ENCODE measurements at places on chromosomes 7 and 10.
A peak's percentile ranks its signal among the peaks of the same experiment; 100 is the strongest.

- DNase-seq = peak; percentile 3
Measured at GRCh38 chr10:132909491-132910071, 32.8 kb downstream of the CFAP46 start.

- DNase-seq = no peak
Measured at GRCh38 chr7:90982228-90982627, 282.0 kb upstream of the FZD1 start.

GRCh38 chr10:47440207-47440606 is 43.7 kb downstream of the ANXA8 start:
- DNase-seq = no peak

GRCh38 chr10:91799612-91799975 is 1.4 kb downstream of the TNKS2 start:
- no peak for DNase-seq

DNA sequence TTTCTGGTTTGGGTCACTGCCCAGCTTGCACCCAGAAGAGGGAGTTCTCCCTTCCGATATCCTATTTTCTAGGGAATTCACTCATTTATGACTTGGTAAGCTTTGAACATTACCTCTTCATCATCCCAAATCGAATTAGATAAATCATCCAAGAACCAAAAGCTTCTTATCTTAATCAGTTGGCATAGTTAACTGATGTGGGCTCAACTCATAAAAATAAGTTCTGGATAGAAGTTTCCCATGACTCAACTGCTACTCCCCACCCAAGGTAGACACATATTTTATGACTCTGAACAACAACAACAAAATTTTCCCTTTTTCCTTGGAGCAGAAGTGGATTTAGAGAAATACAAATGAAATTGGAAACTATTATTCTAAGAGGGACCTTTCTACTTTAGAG is 102.9 kb upstream of the CCDC6 start:
- no peak for DNase-seq

DNA sequence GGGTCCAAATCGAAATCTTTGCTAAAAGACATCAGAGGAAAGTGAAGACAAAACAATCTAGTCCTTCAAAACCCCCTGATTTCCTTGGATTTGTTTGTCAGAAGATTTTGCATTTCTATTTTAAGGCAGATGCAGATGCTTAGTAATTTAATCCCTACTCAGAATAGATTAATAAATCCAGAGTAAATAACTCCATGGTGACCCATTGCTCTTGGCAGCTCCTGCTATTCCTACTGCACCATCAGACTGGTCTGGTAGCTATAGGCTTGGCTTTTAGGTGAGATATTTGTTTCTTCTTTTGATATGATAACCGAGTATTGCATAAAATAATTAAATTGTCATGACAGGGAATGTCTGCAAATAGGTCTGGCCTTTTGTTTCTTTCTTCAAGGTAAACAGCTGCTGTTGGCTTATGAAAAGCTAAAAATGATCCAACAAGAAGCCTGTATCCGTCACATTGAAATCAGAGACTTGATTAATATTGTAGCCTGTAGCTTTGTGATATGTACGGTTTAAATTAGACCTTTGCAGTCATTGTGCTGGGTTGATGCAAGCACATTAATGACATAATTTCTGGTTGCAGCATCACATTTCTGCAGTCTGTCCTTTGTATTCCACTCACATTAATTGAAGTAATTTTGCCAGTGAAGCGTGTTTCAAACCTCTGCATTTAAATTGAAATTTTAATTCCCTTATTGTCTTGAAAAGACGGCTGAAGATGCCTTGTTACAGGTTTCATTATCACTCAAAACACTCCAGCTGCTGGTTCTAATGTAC is 40.7 kb downstream of the EXOC4 start:
- DNase-seq = no peak

DNA sequence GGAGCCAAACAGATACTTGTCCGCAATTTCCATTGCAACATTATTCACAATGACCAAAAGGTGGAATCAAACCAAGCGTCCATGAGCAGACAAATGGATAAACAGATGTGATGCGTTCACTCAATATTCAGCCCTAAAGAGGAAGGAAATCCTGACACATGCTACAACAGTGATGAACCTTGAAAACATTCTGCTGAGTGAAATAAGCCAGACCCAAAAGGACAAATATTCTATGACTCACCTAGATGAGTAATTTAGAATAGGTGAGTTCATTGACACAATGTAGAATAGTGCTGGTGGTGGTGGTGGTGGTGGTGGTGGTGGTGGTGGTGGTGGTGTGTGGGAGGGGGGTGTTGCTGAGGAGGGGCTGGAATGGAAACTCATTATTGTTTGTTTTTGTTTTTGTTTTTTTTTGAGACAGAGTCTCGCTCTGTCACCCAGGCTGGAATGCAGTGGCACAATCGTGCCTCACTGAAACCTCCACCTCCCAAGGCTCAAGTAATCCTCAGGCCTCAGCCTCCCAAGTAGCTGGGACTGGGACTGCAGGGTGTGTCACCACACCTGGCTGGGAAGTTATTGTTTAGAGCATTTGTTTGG is 28.6 kb downstream of the SMKR1 start:
- no peak for DNase-seq

DNA sequence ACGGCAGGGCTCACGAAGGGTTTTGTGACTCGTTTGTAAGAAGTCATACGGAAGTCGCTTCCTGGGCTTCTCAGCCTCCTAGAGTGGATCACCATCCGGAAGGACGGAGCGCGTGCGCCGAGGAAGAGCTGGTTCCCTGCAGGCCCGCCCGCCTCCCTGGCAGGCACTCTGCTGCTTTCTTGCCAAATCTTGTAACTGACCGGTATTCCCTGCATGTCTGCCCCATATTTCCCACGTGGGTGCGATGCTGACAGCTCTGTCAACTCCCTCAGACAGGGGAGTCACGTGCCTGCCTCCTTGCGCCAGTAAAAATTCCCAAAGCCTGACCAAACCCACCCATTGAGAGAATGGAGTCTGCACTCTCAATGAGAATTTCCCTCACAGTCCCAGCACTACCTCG is 12.7 kb downstream of the SHH start:
- no peak for DNase-seq

DNA sequence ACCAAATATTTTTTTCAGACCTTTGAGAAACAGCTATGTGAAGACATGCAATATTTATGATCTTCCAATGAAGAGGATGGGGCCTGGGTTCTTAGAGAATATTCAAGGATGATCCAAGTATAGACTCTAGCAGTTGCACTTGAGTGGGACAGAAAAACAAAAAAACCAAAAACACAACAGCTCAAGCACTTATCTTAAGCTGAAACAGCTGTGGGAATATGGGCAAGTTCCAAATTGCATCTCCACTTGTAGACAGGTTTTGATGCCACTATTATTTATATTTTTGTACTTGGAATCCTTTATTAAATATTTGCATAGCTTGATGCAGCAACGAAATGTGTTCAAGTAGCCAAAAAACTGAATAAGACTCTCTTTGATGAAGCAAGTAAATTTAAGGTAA is 2.2 kb upstream of the PDK4 start:
- no peak for DNase-seq

- no peak for DNase-seq
Measured at GRCh38 chr7:82057476-82057875, 287.6 kb upstream of the HGF start.

GRCh38 chr10:24791084-24791726 is 67.5 kb upstream of the ARHGAP21 start:
- no peak for DNase-seq

DNA sequence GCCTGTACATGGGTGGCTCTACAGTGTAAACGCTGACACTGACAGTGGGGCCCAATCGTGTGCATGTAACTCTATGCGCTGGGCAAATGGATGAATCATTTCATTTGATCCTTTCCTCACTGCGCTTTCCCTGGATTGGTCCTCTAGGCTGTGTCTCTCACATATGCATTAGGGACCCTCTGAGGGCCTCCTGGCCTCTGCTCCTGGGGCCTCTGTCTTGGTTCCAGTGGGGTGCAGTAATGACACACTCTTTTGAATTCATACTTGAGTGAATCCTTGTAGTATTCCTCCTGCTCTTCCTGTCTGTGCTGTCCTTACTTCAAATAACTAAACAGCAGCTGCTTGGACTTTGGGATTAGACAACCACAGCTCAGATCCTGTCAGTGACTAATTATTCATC is 176.5 kb upstream of the ADO start:
- no peak for DNase-seq

- DNase-seq = no peak
Measured at GRCh38 chr10:11654659-11655058, 43.2 kb upstream of the USP6NL start.

GRCh38 chr7:115226410-115226809 is 304.5 kb downstream of the MDFIC start:
- no peak for DNase-seq

- DNase-seq = no peak
Measured at GRCh38 chr7:100693312-100694097, 545 bp downstream of the GIGYF1 start.

GRCh38 chr10:129754211-129755050 is 209.6 kb downstream of the EBF3 start:
- no peak for DNase-seq

GRCh38 chr10:3532644-3533043 is 252.4 kb downstream of the KLF6 start:
- no peak for DNase-seq

DNA sequence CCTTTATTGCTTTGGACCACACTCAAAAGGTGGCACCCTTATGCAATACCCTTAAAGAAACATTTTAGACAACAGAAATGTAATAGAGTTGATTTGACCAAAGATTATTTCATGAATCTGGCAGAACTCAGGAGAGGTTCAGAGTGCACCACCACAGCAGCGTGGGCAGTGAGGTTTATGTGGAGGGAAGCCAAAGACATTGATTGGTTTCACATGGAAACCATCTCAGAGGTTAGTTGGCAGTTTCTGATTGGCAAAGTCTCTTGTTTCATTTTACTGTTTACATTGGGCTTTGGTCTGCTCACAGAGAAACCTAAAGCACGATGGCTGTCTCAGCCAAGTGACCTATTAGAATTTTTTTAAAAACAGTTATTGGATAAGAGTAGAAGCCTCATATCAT is 101.3 kb downstream of the SDHAF3 start:
- DNase-seq = no peak

DNA sequence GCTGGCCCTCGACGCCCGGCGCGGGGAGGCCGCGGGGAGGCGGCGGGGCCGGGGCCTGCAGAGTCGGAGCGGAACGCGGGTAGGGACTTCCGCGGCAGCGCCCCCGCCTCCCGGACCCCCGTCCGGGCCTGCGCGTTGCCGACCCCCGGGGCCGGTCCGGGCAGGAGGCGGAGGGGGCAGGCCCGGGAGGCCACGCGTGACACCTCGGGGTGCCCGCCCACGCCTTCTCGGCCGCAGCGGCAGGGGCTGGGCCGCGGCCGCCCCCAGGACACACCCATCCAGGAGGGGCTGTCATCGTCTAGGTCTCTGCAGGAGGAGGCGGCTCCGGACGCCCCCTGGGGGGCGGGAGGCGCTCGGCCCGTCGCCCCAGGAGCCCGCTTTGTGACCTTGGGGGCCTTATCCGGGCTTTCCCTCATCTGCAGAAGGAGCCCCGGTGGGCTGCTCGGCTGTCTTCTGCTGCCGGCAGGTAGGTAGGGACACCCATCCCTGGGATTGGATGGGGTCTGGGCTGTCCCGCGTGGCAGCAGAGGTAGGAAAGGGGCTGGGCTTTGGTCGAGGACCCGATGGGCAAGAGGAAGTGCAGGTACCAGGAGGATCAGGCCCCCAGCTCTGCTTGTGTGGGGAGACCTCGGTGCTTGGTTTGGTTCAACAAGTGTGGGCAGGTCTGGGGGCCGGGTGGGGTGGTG is 569 bp downstream of the ZNF316 start:
- peak; percentile 71 for DNase-seq

Data from WERI-Rb-1 (cell line).